ENCODE measurements at places on chromosomes 2 and 18.

DNA sequence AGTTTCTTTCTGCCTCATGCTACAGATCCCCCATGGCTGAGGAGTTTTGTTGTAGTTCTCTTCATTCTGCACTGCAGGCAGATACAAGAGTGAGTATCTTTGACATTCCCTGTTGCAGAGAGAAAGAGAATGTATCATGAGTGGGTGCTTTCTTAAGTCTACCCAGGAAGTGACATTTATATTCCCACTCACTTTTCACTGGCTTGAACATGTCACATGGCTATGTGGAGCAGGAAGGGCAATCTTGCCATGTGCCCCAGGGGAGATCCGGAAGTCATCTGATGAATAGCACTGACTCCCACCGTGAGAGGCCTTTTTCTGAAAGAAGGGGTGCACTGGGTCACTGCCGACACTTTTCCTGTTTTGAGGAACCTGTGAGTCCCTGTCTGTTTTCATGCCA, 66.4 kb upstream of the BOD1L2 start:
- DNase-seq = no peak

GRCh38 chr2:178635897-178636296, 155.6 kb downstream of the PLEKHA3 start:
- DNase-seq = no peak

DNA sequence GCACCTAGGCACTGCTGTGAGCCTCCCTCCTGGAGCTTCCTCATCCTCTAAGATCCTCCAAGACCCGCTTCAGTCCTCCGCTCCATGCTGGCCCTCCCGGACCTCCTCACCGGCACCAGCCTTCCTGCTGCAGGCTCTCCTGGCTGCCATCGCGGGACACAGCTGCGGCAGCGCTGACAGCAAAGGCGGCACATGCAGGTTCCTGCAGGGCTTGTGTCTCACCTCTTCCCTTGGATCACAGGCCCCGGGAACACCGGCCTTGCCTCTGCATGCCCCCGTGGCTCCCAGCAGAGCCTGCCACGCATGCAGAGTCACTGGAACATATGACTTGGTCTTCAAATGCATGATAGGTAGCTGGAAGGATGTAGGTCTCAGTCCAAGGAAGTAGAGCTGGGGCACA, 67.2 kb downstream of the PTGR3 start:
- DNase-seq = peak; percentile 43

DNA sequence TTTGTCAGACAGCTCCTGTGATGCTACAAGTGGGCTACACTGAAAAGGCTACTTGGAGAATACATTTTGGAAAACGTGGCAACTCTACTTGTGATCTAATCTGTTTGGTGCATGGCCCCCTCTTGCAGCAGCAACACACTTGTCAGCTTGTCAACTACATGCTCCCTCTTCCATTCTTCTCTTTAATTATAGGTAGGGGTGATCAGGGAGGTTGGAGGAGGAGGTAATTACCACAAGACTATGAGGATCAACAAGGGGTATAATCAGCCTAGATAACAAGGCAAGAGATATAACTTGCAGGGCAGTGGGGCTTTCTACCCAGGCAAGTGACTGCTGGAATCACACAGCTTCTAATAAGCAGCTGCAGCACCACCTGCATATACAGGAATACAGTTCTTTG, 104.9 kb downstream of the ACVR1 start:
- no peak for DNase-seq

All from right atrium auricular region (tissue), 2 donors.